ENCODE measurements at places on chromosomes 1 and 21. TPM values are rescaled to one million over a fixed set of nuclear protein-coding genes. Genes with fewer than 3 reads are reported as not detected.

DNA sequence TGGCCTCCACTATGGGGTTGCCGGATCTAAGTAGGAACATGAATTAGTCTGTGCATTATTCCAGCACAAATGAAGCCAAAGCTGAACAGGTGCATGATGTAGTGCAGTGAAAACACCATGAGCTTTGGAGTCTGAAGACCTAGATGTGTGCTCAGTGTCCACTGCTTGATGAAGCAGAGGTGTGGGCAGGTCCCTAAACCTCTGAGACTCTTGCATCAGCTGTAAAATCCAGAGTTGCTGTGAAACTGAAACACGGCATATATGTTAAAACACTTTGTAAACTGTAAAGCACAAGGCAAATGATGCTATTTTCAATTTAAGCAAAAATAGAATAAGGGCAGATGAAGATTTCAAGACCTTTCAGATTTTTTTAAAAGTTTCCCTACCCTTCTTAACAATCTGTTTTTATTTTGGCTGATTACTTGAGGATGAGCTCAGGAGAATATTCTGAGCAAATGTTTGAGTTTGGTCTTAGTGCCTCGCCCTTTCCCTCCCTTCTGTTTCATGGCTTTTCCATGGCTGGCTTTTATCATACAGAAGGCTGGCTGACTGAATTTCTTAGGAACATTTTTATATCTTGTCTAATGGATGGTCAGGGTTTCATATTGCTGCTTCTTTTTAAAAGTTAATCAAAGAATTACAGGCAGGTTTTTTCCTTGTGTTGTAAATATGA is 221.8 kb downstream of the NTNG1 start:
- DNase-seq: no peak

- no peak for DNase-seq
These were observed 3.8 kb downstream of the RGS13 start for GRCh38 chr1:192639607-192640368.

Gene TMEM50B
- 29.6 TPM for total RNA-seq

Gene AKIRIN1
- total RNA-seq: 35.3 TPM

- DNase-seq: no peak
These were observed 47.0 kb upstream of the POU2F1 start for GRCh38 chr1:167173516-167174184.

GRCh38 chr1:57238233-57238781 is 185.6 kb downstream of the DAB1 start:
- no peak for DNase-seq

Gene MYOM3
- total RNA-seq: not detected

GRCh38 chr21:42547001-42547905 is 33.6 kb downstream of the SLC37A1 start:
- DNase-seq: no peak

Gene TDRD5
- total RNA-seq: not detected

Gene MFSD2A
- 9.5 TPM for total RNA-seq

GRCh38 chr1:57132993-57133622 is 167.3 kb upstream of the C8B start:
- DNase-seq: no peak

Gene PLA2G2D
- total RNA-seq: not detected

Gene GUCA2B
- total RNA-seq: not detected

DNA sequence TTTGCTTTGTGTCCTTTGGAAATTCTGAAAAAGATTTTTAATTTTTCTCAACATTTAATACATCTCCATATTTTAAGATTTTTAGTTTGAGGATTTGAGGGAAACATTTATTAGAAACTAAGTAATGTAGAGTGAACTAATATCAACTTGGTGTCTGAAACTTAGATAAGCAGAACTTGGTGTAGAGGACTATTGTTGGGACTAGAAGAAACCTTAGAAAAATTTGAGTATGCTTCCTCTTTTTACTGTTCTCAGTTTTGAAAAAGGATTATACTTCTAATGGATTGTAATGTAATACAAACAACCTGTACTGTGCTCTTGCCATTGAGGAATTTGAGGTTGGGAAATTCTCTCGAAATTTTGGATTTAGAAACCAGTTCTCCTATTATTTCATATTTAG is 2.4 kb downstream of the FNBP1L start:
- DNase-seq: no peak

- no peak for DNase-seq
These were observed 29.8 kb downstream of the RYR2 start for GRCh38 chr1:237071641-237072420.

- peak; percentile 60 for DNase-seq
These were observed 13.9 kb upstream of the EDN2 start for GRCh38 chr1:41498391-41498790.

Gene IFI44L
- total RNA-seq: 79.9 TPM

DNA sequence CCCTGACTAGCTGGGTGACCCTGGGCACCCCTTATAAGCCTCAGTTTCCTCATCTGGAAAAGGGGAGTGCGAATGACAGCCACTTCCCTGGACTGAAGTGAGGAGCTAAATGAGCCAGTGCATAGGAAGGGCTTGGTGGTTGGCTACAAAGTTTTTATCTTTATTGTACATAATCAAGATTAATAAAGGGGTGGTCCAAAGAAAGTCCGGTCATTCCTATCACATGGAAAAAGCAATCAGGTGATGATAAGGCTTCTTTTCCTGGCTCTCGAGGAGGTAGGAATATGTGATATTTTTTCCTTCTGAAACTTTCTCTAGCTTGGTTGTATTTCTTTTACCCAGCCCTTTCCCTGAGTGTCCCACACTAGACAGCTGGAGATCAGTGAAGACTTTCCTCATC is 56.5 kb downstream of the TMCO4 start:
- DNase-seq: no peak
